ENCODE measurements at places on chromosomes 11 and 22.

DNA sequence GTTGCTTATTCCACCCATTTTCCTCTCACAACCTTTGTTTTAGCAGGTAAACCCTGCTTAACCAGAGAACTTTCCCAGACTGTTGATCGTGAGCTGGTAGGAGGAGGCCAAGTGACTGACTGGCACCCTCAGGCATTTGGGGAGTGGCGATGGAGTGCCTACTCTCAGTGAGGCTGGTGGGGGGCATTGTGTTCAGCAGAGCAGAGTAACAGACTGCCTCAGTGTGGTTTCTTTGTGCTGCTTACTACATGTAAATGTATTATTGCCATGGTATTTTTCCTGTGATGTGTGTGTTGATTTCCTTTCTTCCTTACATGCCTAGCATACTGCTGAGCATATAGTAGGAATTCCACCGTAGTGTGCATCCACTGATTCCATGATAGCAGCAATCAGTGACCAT lies 2.6 kb downstream of the MARK2 start:
- no peak for DNase-seq

DNA sequence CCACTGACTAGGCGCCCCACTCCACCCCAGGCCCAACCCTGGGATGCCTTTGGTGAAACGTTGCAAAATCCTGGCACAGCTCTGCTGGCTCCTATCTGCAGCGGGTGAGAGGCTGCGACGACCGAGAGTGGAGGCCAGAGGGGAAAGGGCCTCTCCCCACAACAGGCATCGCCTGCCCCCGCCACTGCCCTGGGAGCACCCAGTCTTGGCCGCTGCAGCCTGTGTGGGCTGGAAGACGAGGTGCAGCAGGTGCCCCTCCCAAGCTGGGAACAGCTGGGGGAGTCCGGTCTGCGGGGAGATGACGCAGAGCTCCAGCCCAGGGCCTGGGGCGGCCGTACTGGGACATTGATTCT lies 4.2 kb upstream of the PIM3 start:
- DNase-seq, result no peak

- no peak for DNase-seq
These were observed 35.4 kb upstream of the AMOTL1 start for GRCh38 chr11:94732617-94733281.

DNA sequence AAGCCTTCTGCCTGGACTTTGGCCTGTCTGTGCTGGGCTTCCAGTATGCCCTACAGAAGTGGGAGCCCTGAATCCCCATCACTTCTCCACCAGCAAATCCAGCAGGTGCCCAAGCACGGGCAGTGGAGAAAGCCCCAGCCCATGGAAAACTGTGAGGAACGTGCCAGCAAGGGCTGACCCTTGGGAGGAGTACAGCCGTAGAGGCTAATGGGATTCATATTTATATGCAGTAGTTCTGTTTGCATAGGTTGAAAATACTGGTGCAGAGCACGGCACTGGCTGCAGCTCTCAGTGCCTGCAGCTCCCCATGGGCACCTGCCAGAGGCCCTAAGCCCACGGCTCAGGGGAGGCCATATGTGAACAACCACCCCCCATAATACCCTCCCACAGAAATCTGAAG lies 10.1 kb downstream of the NAGA start:
- no peak for DNase-seq

DNA sequence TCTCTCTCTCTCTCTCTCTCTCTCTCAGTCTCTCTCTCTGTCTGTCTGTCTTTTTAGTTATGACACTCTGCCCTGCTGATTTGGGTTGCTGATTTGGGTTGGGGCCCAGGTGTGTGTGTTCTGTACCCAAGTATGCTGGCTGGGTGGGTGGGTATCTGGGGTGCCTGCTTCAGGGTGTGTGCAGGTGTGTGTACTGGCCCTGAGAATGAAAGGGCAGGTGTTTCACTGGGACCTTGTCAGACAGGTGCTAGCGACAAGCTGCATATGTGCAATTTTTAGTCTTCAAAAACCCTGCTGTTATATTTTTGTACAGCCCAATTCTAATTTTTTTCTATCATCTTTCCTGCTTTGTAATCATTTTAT lies 943 bp downstream of the CSF2RB start:
- no peak for DNase-seq

Measured in iPS-NIHi11 (cell line).